ENCODE measurements at places on chromosomes 7 and 10.

DNA sequence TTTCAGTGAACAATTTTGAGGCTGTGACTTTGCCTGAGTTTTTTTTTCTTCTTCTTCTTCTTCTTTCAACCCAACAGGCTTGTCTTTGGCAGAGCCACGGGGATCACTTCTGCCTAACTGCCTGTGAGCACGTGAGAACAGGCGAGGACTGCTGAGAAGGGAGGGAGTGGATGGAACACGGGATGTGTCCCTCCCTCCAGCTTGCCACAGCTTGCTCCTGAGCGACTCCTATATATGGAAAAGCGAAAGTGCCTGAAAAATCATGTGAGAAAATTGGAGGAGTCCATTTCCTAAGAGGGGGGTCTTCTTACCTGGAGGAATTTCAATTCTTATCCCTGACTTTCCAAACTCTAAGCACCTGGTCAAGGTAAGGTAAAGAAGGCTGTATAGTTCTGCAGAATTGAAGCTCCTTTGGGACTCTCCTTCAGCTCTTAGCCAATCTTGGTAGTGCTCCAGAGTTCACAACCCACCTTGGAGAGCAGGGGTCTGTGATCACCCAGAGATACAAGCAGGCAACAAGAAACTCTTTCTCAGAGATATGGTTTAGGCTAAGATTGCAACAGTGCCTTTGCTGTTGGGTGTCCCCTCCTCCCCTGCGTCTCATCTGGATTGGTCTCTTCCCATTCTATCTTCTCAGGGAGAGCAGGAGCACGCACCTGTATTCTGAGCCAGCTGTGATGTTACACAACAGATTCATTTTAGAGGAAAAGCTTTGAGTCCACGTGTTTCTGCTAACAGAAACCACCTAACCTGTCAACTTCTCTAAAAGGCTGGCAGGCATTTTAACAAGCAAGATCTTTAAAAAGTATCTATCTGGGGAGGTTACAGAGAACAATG, at the start of gene MAT1A:
Gene MAT1A (minus strand): TSS at position 208 of the 837 bp plus-strand sequence. CDS start 235 bp downstream, outside the sequence.
- no peaks in the 10 kb centered on the region for H3K36me3 ChIP-seq
- no peaks in the 10 kb centered on the region for H3K4me1 ChIP-seq

GRCh38 chr7:86645676-86646276, 2.1 kb downstream of the GRM3 start:
- no peaks in the 10 kb centered on the region for H3K4me1 ChIP-seq
- DNase-seq: no peak
- peaks cover 26% of the 10 kb centered on the region for H3K27me3 ChIP-seq
- no peaks in the 10 kb centered on the region for H3K36me3 ChIP-seq
- no peak overlapping the region for H3K27ac ChIP-seq
- no peak overlapping the region for H3K4me3 ChIP-seq

GRCh38 chr10:123154711-123155505, 706 bp downstream of the BUB3 start:
- DNase-seq: peak; percentile 88
- peaks cover 17% of the 10 kb centered on the region for H3K27me3 ChIP-seq
- peaks cover 45% of the 10 kb centered on the region for H3K36me3 ChIP-seq
- H3K4me3 ChIP-seq: peak overlapping the region; percentile 95

DNA sequence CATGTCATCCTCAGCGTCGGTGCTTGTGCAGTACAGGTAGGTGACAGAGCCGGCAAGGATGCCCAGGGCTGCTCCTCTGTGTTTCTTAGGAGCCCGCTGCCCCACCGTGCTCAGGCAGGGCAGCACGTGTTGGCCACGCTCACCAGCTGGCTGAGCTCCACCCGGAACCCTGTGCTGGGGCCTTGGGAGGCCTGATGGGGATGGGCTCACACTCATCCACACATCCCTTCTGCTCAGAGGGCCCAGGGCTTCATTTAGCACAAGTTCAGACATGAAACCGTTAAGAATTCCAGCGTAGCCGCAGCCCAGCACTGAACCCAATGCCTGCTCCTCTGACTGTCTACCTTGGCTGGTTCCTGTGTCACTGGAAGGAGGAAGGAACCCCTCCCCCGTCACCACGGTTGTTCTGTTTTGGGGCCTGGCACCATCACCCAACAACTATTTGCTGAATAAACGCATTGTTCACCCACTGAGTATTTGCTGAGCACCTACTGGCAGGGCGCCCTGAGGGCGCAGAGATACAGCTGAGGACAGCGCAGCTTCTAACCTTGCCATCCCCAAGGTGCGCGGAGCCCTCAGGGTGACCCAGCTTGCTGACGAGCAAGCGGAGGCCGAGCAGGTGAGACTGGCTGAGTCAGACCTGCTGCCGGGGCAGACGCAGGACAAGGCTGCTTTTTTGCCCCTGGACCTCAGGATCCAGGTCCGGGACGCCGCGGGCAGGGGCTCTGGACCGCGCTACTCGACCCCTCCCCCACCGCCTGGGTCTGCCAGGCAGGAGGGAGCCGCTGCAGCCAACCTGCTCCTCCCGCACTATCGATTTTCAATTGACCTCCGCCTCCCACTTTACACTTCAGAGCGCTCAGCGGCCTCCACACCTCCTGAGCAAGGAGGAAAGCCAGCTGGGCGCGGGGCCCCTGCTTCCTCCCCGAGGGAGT, 50.6 kb upstream of the RET start:
- no peak overlapping the region for H3K27ac ChIP-seq
- H3K36me3 ChIP-seq: no peaks in the 10 kb centered on the region
- H3K27me3 ChIP-seq: no peaks in the 10 kb centered on the region
- H3K4me3 ChIP-seq: no peak overlapping the region
- no peaks in the 10 kb centered on the region for H3K4me1 ChIP-seq

DNA sequence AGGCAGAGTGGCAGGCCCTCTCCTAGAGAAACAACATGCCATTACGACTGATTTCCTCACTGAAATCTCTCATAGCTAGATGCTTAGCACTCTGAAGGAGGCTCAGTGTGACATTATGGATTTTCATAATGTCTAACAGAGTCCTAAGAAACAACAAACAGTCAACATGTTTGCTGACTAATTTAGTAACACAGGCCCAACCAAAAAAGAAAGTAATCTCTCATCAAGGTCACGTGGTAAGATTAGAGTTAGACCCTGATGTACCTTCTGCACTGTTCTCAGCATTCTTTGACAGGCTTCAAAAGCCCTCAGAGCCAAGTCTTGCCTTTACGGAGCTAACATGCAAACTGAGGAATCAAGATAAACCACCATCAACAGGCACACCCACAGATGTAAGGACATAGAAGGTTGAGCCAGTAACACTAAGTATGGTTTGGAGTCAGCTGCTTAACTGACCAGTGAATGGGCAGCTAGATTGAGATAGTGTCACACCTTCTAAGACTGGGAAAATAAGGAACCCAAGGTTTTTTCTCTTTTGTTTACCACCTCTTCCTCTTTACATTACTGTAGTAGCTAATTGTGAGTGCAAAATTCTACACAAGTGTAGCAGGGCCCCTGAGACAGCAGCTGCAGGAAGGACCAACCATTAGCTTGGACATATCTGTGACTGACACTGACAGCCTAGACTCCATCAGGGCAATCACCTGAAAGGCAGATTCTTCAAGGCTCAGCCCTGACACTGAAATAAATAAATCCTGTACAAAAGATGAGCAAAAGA, 15.3 kb upstream of the KCNIP2 start:
- peak; percentile 65 for DNase-seq
- peaks cover 19% of the 10 kb centered on the region for H3K36me3 ChIP-seq
- peak overlapping the region; percentile 48 for H3K27ac ChIP-seq
- H3K4me1 ChIP-seq: peaks cover 21% of the 10 kb centered on the region
- no peaks in the 10 kb centered on the region for H3K27me3 ChIP-seq
- peak overlapping the region; percentile 3 for H3K4me3 ChIP-seq

- no peaks in the 10 kb centered on the region for H3K36me3 ChIP-seq
- no peak overlapping the region for H3K27ac ChIP-seq
- no peaks in the 10 kb centered on the region for H3K27me3 ChIP-seq
- no peaks in the 10 kb centered on the region for H3K4me1 ChIP-seq
- DNase-seq: no peak
Measured at GRCh38 chr7:108719631-108720030, 150.0 kb downstream of the DNAJB9 start.

- DNase-seq: no peak
- no peaks in the 10 kb centered on the region for H3K27me3 ChIP-seq
- no peak overlapping the region for H3K4me3 ChIP-seq
- H3K4me1 ChIP-seq: peaks cover 2% of the 10 kb centered on the region
- no peak overlapping the region for H3K27ac ChIP-seq
- H3K36me3 ChIP-seq: peaks cover 15% of the 10 kb centered on the region
Measured at GRCh38 chr7:137975768-137976167, 26.1 kb downstream of the CREB3L2 start.

- no peaks in the 10 kb centered on the region for H3K4me1 ChIP-seq
- no peak overlapping the region for H3K4me3 ChIP-seq
- no peak overlapping the region for H3K27ac ChIP-seq
- DNase-seq: no peak
- peaks cover 5% of the 10 kb centered on the region for H3K27me3 ChIP-seq
- H3K36me3 ChIP-seq: no peaks in the 10 kb centered on the region
Measured at GRCh38 chr7:29864656-29865055, 58.3 kb downstream of the WIPF3 start.

DNA sequence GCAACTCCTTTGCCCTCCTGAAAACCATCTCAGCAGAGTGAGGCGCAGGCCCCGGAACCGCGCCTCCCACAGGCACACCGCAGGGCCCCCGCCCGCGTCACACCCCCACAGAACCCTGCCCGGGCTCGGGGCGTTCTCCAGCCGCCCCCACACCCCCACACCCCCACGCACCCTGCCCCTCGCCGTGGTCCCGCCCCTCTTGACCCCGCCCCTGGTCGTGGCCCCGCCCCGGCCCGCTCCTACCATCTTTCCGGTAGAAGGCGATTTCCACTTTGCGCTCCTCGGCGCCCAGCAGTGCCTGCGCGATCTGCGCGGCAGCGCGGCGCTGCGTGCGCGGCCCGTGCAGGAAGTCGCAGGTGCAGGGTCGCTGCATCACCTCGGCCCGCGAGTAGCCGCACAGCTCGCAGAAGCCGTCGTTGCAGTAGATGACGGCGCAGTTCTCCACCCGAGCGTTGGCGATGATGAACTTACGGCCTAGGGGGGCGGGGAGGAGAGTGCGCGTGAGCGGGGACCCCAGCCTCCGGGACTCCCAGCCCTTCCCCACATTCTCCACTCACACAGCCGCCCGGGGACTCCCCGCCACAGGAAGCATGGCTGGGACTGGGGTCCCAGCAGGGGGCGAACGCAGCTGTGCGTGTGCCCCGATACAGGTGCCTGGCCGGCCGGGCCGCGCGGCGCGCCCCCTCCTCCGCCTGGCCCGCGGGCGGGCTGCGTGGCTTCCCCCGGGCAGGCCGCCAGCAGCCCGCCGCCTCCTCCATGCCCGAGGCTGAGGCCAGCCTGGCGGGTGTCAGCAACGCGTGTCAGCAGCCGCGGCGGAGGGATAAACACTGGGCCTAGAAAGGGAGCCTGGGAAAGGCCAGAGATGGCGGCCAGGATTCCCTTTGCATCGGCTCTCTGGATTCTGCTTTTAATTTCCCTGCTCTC, 3.4 kb downstream of the KCNH2 start:
- H3K4me3 ChIP-seq: peak overlapping the region; percentile 85
- peaks cover 29% of the 10 kb centered on the region for H3K27me3 ChIP-seq
- peak overlapping the region; percentile 63 for H3K27ac ChIP-seq
- peaks cover 24% of the 10 kb centered on the region for H3K4me1 ChIP-seq
- DNase-seq: peak; percentile 93

- no peak overlapping the region for H3K27ac ChIP-seq
- H3K36me3 ChIP-seq: no peaks in the 10 kb centered on the region
- H3K27me3 ChIP-seq: no peaks in the 10 kb centered on the region
- no peak for DNase-seq
- H3K4me3 ChIP-seq: no peak overlapping the region
Measured at GRCh38 chr10:28713626-28714352, 36.5 kb downstream of the BAMBI start.

GRCh38 chr7:45028138-45028919, 28.3 kb downstream of the CCM2 start:
- peaks cover 45% of the 10 kb centered on the region for H3K36me3 ChIP-seq
- peak overlapping the region; percentile 85 for H3K27ac ChIP-seq
- H3K4me3 ChIP-seq: peak overlapping the region; percentile 85
- peaks cover 77% of the 10 kb centered on the region for H3K4me1 ChIP-seq

DNA sequence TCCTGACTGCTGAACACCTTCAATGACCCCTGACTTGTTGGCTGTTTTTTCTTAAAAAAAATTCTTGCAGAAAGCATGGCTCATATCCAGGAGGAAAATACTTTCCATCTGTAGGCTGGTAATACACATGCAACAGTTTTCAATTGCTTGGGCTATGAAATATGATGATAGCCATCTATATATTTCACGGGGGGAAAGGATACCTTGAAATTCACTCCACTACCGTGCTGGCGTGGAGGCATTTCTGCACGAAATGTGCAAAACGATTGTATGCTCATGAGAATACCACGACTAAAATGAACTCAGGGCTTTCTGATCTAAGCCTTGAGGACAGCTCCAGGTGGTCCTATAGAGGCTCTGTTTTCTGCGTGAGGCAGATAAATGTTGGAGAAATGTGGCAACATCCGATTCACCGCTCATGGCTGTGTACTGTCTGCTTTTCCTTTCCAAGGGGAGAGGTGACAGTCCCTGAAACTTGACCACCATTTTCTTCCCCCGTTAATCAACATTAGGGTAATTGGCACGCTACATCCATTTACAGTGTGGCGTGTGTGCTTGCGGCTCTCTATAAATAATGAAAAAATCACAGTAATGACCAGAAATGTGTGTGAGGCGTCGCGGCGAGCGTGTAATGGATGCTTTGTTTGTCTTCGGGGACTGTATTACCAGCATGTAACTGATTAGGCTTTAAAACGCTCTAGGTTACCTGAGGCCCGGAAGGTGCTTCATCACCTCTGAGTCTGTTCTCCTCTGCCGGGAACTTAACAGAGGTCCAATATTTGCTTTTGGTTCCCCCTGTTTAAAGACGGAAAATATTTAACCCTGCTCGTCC, 12.8 kb upstream of the CARD11 start:
- peaks cover 3% of the 10 kb centered on the region for H3K27me3 ChIP-seq
- peaks cover 6% of the 10 kb centered on the region for H3K4me1 ChIP-seq
- no peak overlapping the region for H3K4me3 ChIP-seq
- DNase-seq: no peak
- no peaks in the 10 kb centered on the region for H3K36me3 ChIP-seq
- no peak overlapping the region for H3K27ac ChIP-seq

DNA sequence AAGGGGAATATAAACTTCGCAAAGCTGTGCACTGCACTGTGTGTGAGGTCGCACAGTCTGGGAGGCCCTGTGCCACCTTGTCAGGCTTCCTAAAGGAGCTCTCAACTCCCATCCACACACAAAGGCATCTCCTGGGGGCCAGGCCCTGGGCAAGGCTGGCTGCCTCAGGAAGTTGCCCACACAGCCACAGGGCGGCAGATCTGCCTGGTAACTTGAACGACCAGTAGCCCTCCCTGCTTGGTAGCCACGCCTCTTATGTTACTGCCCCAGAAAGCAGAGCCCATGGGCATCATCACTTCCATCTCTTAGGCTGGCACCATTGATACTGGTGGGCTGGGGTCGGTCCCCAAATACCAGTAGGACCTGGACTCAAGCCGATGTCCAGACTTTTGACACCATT, 82.8 kb downstream of the HECW1 start:
- H3K4me1 ChIP-seq: no peaks in the 10 kb centered on the region
- H3K4me3 ChIP-seq: no peak overlapping the region
- H3K36me3 ChIP-seq: no peaks in the 10 kb centered on the region
- DNase-seq: no peak
- H3K27ac ChIP-seq: no peak overlapping the region
